Activated CD4-positive, alpha-beta T cell treated with anti-CD3 and anti-CD28 coated beads, Interleukin-2, Interleukin-6, amounts not matched to agents 100 ng/mL and 50 ng/mL, durations not matched to agents 16 hours and 8 hours (primary cell): ENCODE measurements at places on chromosomes 4 and X.

DNA sequence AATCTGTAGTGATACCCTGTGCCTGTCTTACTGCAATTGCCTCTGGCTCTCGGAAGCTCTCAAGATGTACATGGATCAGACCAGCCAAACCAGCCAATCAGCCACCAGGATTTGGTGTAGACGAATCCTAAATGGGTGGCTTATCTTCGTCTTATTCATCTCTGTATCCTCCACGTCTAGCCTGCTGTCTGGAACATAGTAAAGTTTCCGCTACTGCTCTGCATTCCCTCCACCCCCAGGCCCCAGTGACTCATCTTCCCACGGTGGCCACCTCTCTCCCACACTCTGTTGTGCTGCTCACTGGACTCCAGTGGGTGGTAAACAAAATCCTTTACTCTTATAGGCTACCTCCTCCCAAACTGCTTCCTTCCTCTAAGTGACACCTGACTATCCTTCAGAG is 37.8 kb downstream of the SEPTIN6 start:
- DNase-seq = peak; percentile 72

- no peak for DNase-seq
These were observed 97.1 kb downstream of the TMA16 start for GRCh38 chr4:163591614-163592020.

DNA sequence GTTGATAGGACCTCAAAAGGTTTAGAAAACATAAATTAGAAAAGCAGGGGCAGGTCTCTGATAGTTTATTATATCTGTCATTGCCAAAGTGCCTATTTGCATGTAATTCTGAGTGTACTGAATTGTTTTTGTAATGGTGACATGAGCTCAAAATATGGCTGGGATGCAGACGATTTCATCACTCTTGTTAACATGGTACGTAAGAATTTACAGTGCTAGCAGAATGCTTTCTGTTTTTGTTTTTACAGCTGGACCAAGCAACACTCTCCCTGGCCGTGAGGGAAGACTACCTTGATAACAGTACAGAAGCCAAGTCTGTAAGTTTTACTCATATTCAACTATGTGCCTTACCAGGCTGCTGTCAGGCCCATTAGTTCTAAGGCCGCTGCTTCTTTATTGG is 58.1 kb downstream of the PHEX start:
- DNase-seq = no peak

DNA sequence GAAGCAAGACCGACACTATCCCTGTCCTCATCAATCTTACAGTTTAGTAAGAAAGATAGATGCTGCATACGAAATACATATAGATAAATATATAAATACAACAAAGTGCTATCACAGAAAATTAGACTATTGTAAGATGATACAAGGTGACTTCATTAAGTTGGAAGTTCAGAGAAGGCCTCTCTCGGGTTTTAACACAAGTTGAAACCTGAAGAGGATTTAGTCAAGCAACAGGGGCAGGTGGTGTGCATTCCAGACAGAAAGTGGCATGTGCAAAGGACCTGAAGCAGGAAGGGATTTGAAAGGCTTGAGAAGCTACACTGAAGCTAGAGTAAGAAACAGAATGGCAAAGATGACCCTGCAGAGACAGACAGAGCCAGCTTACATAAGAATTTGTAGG is 36.5 kb downstream of the USP46 start:
- DNase-seq = no peak

DNA sequence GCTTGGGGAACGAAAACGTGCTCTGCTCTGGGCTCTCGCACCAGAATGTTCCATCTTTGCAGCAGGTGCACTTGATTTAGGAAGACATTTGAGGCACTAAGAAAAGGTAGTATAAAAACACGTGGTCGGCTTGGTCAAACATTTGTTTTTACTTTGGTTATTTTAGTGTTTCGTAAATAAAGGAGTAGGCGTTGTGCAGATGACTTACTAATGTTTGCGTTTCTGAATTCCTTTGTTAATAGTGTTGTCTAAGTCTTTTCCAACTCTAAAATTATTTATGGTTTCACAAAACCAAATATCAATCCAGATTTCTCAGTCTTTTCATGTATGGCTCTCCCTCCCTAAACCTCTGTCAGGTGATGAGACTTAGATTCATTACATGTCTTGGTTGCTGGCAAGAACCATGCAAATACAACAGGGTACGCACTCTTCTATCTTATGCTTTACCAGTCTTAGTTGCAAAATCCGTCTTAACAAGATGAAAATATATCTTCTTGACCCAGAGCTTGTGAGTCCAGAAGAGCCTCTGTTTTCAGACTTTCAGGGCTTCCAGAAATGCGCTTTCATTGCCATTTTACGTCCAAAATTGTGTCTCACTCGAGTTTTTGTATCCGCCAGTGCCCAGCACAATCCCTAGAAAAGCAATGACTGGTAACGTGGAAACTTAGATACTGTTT is 686 bp downstream of the MTHFD2L start:
- no peak for DNase-seq

DNA sequence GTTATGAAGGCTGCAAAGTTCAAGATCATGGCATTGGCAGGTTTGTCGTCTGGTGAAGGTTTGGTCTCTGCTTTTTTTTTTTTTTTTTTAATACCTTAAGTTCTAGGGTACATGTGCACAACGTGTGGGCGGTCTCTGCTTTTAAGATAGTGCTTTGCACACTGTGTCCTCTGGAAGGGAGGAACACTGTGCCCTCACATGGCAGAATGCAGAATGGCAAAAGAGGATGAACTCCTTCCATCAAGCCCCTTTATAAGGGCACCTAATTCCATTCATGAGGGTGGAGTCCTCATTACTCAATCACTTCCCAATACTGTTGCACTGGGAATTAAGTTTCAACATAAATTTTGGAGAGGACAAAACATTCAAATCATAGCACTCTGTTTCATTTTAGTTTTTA is 101.4 kb downstream of the GLRA2 start:
- no peak for DNase-seq

DNA sequence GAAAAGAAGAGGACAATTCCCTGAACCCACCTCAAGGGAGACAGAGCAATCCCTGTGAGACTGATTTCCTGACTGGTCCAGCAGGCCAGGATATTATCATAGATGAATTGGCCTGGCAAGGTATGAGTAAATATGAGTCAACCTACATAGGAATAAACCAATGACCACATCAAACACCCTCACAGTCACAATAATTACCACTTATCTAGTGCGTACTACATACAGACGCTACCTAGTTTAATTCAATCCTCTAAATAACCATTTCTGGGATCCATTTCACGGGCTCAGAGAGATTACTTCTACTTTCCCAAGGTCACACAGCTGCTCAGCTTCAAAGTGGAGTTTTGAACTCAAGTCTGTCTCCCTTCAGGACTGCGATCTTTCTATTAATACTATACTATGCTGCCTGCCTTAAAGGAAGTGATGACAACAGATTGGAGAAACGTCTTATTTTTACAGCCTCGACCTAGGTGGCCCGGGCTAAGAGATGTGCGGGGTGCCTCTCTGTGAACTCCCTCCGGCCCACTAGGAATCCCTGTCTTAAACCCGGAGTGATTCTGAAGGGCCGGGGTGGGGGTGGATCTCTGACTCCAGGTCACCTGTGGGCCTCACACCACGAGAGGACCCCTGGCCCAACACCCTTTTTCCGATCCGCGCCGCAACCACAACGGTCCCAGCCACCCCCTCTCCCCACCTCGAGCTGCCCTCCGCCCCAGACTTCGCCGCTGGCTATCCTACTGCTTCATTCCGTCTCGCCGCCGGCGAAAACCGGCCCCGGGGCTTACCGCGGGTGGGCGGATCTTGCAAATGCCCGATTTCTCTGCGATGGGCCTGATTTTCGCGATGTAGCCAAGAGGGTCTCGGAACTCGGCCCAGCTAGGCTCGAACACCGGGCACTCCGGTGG is 800 bp downstream of the KDM5C start:
- peak; percentile 54 for DNase-seq

DNA sequence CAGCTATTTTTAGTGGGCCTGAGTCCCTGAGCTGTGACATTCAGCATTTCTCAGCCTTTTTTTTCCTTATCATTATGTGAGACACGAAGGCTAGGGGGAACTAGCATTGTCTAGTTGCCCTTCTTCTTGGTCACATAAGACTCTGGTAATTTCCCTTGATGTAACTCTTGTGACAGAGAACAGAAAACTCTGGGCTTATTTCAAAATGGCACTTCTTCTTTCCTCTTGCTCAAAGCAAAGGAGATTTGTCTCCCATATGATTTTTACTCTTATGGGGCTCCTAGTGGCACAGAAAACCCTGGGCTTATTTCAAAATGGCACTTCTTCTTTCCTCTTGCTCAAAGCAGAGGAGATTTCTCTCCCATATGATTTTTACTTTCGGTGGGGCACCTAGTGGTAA is 14.7 kb downstream of the ATXN3L start:
- no peak for DNase-seq

GRCh38 chr4:89556601-89557305 is 249.2 kb upstream of the GPRIN3 start:
- no peak for DNase-seq

- DNase-seq = no peak
These were observed 72.9 kb downstream of the CLNK start for GRCh38 chr4:10611673-10612072.

DNA sequence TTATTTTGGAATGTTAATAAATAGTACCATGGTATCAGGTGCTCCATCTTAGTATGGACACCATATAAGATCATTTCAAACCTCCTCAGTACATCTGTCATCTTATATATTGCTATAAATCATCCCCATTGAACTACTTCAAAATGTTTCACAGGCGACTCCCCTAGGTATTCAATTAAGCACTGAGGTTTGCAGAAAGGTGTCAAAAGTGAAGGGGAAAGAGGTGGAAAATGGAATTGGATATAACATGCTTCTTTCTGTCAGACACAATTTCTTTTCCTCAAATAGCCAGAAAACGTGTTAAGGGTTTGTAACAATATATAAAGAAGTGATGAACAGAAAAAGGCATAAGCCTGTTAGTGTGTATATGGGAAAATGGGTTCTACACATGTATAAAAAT is 325.5 kb downstream of the GRID2 start:
- DNase-seq = no peak

DNA sequence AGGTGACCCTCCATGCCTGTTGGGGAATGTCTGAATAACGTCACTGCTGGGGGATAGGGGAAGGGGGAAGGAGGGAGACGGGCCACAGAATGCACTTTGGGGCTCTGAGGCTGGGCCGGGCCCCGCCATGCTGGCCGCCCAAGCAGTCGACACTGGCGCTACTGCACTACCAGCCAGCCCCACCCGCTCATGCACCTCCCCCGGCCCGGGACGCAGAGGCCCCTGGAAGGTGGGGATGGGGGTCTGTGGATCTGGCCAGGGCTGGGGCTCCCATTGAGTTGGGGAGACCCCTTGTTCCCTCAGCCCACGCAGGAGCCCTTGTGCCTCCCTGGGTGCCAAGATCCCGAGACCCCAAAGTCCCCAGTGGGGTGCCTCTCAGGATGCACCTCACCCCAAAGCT is 17.8 kb downstream of the FLNA start:
- DNase-seq = no peak

GRCh38 chr4:123767806-123768205 is 371.2 kb downstream of the SPRY1 start:
- DNase-seq = no peak

GRCh38 chr4:10157478-10158332 is 41.1 kb upstream of the WDR1 start:
- peak; percentile 55 for DNase-seq

DNA sequence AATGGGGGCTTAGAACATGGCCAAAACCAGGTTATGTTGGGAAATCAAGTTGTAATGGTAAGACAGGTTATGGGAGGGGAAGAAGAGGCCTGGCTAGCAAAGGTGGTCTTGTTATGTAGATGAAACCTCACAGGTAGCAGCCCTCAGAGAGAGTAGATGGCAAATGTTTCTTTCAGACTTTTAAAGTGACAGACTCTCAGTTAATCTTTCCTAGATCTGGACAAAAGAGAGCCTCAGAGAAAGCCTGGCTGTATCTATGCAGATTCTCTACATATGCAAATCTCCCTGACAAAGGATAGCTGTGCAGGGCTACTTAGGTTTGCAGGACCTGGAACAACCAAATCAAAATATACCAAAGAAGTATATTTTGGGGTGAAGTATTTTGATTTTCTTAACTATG is 284.1 kb upstream of the AMOT start:
- no peak for DNase-seq

GRCh38 chr4:122479935-122480416 is 23.5 kb upstream of the IL2 start:
- no peak for DNase-seq

GRCh38 chr4:104795264-104795939 is 300.7 kb upstream of the CXXC4 start:
- DNase-seq = no peak

DNA sequence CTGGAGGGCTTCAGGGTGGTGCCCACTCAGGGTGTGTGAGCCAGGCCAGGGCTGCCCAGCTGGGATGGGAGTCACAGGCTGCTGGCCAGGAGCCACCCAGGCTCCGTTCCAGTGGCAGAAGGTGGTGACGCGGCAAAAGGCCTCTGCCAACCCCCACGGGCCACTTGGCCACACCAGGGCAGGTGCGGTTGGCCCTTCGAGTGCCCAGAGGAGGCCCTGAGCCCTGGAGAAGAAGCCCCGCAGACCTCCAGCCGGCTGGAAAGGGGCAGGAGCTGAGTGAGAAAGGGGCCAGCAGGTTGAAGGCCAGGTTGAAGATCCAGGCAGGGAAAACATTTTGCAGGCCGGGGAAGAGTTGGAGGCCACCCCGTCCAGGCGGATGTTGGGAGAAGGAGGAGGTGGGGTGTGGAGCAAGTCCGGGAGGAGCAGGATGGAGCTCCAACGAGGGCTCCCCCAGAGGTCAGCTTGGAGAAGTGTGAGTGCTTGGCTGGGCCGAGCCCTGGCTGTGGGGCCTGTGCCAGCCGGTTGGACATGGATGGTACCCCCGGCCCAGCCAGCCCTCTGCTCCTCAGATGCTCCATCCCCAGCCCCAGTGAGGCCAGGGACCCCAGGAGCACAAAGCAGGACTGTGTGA is 2.8 kb upstream of the CPLX1 start:
- DNase-seq = no peak

GRCh38 chr4:32199639-32200038 is 1479.5 kb downstream of the PCDH7 start:
- DNase-seq = no peak

GRCh38 chrX:111519215-111519614 is 7.8 kb downstream of the SERTM2 start:
- no peak for DNase-seq

GRCh38 chrX:152451731-152451980 is 541 bp upstream of the GABRA3 start:
- no peak for DNase-seq

GRCh38 chr4:129603241-129603931 is 507.4 kb downstream of the C4orf33 start:
- DNase-seq = no peak

- DNase-seq = no peak
These were observed 14.5 kb upstream of the STS start for GRCh38 chrX:7133050-7133440.

- no peak for DNase-seq
These were observed 74.9 kb upstream of the PABPC4L start for GRCh38 chr4:134276476-134276875.

DNA sequence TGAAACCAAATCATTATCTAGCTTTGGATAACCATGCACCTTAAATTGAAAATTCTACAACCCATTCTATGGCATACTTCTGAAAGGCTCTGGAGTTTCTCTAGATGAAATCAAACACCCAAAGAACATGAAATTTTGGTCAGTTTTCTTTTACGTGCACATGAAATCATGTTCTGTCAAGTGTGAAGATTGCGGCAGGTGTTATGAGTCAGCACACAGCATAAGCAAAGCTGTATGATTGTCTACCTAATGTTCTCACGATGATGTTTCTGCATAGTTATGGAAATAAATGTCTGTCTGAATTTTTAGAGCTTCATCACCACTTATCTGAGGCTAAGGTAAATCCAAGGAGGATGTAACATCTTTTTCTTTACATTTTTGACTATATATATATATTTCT is 495.3 kb downstream of the IL1RAPL1 start:
- DNase-seq = no peak

GRCh38 chrX:112643721-112644120 is 36.0 kb downstream of the LHFPL1 start:
- no peak for DNase-seq
